Glomerular endothelial cell (primary cell): ENCODE measurements at places on chromosomes 11 and 22.

GRCh38 chr11:64253481-64253880 is 2.2 kb downstream of the PLCB3 start:
- no peak for DNase-seq

DNA sequence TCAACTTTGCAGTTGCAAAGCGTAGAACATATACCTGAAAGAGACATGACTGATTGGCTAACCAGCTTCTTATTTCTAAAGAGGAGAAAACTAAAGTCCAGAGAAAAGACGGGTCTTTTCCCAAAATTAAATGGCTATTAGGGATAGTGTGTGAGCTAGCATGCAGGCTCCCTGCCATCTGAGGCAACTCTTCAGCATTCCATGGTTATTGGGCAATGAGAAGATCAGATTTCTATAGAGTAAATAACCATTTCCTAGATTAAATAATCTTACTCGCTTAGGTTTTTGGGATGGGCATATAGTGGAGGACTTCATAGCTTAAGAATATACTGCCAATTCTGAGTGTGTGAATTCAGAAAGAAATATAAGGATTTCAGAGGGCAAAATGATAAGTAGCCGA is 95.0 kb downstream of the PDHX start:
- DNase-seq = no peak

GRCh38 chr11:73265853-73266645 is 6.1 kb upstream of the P2RY6 start:
- DNase-seq = no peak

DNA sequence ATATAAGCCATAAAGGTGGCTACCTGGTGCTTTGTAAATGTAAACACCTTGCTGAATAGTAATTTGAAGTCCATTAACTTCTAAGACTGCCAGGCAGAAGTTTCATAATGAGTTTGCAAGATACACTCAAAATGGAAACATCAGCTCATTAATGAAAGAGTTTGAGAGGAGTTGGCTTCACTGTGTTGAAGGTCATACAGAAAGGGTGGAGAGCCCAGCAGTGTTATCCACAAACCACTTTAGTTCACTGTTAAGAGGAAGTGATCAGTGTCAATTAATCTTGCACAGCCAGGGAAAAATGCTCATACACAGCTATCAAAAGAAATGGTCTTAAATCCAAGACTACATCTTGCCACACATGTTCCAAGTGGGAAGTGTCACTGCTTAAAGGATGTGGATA is 689.4 kb downstream of the JRKL start:
- DNase-seq = no peak

DNA sequence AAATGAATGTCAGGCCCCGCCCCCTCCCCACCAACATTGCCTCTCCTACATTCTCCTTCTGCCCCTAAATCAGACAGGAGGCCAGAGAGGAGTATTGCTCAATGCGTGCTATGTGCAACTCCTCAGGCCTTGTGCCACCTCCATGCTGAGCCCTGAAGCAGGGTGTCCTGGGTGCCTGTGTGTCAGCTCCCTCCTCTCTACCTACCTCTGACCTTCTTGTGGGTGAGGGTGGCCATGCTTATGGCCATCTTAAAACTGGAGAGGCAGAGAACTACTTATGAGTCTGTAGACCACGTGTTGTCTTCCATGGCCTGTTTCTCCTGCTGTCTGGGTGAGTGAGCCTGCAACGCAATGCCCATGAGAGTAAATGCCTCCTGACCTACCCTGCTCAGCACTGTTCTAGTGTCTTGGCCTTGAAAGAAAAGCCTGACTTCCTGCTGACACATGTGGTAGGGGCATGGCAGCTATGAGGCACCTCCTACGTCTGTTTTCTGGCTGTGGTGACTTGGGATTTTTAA is 10.5 kb downstream of the MCAM start:
- DNase-seq = no peak

GRCh38 chr11:27390318-27391295 is 27.6 kb upstream of the CCDC34 start:
- DNase-seq = no peak

DNA sequence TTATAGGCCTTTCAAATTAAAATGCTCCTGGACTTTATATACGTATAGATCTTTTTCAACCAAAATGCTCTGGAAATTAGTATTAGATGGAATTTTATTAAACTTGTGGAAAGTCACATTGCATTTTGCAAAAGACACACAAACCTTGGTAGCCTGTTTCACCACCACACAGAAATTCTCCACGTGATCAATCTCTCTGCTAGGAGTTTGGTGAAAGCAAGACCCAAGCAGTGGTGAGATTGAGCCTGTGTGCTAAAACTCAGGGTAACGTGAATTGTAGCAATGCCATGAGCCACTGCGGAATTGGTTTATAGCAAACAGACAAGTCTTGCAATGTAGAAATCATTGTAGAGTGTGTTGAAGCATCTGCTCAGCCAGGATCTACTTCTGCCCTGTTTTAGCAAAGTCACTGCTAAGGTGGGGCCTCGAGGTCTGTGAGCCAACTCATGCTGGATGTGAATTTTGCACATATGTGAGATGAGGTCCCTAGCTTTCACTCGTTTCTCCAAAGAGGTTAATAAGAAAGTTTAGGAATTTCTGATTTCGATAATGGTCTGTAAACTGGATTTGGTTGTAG is 184.8 kb downstream of the DBX1 start:
- no peak for DNase-seq

DNA sequence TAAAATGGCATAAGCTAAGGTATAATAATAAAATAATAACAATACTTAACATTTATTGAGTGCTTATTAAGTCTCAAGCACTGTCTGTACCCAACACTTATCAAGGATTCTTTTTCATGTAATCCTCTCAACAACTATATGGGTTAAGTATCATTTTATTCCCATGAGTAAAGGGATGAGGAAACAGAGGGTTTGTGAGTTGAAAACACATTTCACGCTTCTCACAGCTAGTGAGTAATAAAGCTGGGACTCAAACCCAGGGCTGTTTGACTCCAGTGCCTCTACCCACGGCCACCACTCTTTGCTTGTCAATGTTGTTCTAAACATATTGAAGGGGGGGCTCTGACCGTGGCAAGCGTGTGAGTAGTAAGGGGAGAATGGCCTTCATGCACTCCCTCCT is 8.7 kb downstream of the CD3E start:
- DNase-seq = no peak

GRCh38 chr22:49006207-49007012 is 821.3 kb downstream of the BRD1 start:
- no peak for DNase-seq

GRCh38 chr11:126742582-126742981 is 258.0 kb downstream of the KIRREL3 start:
- DNase-seq = no peak

DNA sequence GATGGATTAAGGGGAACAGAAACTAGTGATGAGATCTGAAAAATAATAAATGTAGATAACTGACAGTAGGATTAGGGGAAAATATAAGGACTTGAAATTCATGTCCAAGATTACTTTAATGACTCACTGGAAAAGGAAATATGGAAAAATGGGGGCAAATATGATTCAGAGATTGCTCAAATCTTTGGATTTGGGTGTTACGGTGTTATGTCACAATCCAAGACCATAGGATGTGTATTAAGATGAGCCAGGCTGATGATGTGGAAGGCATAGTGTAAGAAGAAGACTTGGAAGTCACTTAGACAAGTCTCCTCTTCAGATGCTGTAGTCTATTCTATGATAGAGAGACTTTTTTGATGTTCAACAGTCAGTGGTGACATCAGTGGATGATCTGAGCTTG is 323.7 kb downstream of the LUZP2 start:
- no peak for DNase-seq

- no peak for DNase-seq
Measured at GRCh38 chr11:100593291-100593690, 93.8 kb upstream of the ARHGAP42 start.

- DNase-seq = no peak
Measured at GRCh38 chr11:12180257-12181205, 70.1 kb downstream of the MICAL2 start.

DNA sequence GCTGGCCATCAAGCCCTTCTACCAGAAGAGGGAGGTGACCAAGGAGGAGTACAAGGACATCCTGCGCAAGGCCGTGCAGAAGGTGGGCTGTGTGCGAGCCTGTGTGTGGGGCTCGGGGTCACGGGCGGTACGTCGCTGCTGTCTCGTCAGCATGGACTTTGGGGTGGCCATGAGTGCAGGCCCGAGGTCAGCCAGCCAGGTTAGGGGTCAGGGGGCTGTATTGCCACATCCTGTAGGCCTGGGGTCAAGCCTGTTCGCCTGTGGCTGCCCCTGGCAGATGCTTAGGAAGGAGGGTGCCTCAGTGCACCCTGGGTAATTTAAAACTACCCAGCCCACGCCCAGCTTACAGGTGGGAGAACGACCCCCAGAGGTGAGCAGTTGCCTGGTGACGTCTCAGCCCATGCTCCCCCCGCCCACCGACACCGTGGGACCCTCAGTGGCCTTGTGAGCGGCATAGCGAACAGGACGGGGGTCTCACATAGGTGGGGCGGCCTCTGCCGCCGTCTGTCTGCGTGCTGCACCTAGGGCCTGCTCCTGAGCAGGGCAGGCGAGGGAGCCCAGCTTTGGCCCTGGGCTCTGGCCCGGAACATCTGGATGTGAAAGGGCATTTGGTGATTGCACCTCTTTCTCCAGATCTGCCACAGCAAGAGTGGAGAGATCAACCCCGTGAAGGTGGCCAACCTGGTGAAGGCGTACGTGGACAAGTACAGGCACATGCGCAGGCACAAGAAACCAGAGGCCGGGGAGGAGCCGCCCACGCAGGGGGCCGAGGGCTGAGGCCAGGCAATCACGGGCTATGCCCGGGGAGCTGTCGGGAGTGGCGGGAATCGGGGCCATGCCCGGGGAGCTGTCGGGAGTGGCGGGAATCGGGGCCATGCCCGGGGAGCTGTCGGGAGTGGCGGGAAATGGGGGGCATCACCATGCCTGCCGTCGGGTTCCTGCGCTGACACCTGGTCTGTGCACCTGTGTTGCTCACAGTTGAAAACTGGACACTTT is 4.5 kb downstream of the IRF7 start:
- DNase-seq = no peak

DNA sequence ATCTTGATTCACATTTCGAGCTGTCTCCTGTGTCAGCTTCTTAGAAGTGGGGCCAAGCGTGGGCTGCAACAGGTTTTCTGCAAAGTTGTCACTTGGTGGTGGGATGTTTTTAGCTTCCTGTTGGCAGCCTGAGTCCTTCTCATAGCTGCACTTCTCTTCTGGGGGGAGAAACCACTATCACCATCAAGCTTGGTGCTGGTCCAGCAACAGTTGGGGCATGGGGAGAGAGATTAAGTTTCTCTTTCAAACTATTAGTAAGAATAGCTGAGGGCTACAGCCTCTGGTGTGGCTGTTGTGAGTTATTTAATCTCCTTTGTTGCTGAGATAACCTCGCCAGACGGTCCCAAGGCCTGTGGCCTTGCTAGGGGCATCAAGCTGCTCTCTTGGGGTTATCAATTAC is 123.3 kb upstream of the CRYBB3 start:
- DNase-seq = no peak

DNA sequence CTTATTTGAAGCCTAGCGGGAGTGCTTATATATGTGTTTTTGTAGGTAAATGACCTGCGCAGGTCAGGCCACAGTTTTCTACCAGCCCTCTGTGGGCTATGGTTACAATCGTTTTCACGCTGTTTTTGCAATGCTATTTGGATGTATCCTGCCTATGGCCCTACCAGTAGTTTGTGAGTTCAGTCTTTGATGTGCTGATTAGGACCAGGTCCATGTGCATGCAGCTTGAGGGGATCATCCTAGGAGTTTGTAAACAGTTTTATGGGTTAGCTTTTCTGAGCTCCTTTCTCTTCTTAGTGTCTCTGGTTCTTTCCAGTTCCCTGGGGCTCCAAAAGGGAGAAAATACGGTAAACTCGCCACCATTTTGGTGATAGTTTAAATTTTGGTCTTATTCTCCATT is 142.5 kb downstream of the LDLRAD3 start:
- DNase-seq = no peak

DNA sequence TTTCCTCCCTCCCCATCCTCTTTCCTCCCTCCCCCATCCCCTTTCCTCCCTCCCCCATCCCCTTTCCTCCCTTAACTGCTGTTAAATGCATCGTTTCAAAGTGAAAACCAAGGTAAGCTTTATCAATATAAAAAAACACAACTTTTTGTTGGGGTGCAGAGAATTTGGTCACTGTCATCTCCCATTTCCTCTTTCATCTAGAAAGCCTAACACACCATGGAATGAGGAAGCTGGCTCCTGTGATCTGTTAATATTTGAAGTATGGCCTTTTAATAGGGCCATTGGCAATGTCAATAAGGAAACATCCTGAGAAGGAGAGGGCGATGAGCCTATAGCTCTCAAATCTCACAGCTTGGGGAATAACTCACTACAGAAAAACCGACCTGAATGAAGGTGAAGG is 7.0 kb downstream of the EXPH5 start:
- DNase-seq = no peak

- DNase-seq = no peak
Measured at GRCh38 chr11:110447343-110447742, 17.6 kb downstream of the FDX1 start.

DNA sequence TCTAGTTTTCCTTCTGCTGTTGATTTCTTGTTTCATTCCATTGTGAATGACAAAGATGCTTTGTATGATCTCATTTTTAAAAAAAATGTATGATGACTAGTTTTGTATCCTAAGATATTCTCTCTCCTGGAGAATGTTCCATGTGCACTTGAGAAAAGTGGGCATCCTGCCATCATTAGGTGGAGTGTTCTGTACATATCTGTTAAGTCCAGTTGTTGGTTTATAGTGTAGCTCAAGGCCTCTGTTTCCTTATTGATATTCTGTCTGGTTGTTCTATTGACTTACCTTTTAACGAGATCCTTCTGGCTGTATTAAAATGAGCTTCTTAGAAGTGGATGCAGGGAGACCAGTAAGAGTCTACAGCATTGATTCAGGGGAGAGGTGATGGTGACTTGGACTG is 35.2 kb downstream of the SGSM1 start:
- DNase-seq = no peak

DNA sequence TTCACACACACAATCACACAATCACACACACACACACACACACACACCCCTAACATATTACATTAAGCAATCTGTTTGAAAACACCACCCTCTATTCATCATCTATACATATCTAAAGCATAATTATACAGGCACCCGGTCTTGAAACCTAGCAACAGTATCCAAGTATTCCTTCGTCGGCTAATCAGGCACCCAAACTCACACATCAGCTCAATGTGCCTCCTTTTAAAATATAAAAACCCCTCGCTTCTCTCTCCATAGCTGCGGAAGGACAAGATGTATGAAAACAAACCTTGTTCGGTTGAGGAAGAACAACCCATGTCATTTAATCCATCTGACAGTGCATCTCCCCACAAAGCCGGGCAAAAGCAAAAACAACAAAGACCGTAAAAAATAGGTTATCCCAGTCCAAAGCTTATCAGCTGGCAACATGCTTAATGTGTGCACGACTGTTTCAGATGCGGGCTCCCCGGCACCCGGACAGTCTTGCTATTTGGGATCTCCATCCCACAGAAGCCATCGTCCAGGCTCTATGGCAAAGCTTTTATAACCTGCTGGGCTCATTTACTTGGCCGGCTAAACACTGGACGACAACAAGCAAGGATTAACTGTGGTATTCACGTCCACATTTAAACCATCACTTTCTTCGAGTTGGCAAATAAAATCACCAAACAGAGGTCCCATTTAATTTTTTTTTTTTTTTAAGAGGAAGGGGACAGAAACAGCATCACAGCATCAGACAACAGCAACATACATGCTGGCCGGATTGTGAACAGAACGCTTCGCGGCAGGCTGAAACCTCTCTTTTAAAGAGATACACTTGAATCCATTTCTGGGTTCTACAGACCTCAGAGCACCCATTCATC is 365.5 kb downstream of the SHANK2 start:
- DNase-seq = no peak
